ENCODE measurements at places on chromosomes 12 and 14.

- DNase-seq: no peak
Observed at GRCh38 chr12:111747333-111747732, 19.4 kb upstream of the ALDH2 start.

GRCh38 chr12:49672301-49673217, 34.6 kb downstream of the FMNL3 start:
- DNase-seq: peak; percentile 89

GRCh38 chr12:124720681-124721500, 142.8 kb downstream of the SCARB1 start:
- peak; percentile 81 for DNase-seq

DNA sequence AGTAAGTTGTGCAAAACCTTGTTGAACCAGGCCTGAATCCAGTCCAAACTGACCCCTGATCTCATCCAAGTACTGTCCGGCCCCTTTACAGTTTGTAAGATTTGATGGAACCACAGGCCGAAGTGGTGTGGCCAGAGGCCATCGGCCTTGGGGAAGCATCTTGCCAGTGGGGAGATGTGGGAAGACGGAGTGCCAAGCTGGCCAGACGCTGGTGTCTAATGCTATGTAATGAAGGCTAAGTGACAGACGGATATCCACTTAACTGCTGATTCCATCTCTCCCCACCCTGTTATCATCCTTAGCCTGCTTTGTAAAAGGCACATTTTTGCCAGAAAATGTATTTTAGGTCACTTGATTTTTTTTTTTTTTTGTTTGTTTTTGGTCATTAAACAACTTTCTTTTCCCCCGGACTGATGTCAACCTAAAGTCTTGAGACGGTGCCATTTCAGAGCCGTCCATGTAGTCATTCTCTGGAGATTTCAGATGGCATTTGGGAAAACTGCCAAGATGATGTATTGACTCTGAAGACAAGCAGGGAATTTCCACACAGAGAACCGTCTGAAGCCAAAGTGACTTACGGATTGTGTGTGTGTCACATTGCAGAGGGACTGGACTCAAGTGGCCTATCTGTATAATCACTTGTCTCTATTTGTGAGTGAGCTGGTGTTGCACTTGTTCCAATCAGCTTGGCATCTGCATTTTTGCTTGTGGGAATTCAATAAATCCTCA, 86.5 kb upstream of the MANSC4 start:
- DNase-seq: no peak

- peak; percentile 35 for DNase-seq
Observed at GRCh38 chr14:61178226-61179060, 102.7 kb downstream of the TMEM30B start.

DNA sequence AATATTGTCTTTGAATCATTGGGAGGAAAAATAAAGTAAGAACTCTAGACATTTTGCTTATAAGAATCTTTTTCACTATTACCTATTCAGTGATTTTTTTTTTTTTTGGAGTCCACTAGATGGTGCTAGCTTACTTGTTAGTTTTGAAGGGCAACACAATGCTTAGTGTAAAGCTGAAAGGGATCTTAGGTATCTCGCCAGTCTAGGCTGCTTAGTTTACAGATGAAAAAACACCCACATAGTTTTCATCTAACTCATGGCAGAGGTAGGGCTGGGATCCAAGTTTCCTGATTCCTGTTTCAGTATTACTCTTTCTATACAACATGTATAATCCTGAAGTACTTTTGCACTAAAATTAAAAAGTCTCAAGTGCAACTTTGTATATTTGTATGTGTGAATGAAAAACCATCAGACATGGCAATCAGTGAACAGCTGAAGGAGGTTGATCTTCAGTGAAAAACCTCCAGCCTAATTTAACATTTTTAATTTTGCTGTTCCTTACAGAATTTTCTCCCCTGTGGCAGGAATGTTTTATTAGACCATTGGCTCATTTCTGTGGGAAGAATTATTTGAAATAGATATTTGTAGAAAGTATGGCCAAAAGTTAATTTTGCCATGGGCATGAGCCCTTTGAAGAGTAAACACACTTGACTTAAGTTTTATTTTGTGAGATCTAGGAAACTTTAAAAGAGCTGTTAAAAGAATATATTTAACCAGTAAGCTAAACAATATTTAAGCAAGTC, 40.7 kb downstream of the LRRIQ1 start:
- DNase-seq: peak; percentile 17

DNA sequence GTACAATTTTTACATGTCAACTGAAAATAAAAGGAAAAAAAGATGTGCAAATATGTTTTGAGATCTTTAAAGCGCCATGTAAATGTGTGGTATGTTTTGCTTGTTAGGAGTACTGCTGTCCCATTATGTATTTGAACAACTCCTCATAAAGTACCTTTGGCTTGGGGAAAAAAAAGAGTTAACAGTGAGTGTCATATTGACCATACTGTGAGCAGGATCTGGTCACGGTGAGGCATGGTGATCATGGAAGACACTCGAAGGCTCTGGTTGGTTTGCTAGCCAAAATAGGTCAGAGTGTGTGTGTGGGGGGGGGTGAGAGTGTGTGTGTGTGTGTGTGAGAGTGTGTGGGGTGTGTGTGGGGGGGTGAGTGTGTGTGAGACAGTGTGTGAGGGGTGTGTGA, 10.1 kb upstream of the FBXL14 start:
- DNase-seq: no peak

DNA sequence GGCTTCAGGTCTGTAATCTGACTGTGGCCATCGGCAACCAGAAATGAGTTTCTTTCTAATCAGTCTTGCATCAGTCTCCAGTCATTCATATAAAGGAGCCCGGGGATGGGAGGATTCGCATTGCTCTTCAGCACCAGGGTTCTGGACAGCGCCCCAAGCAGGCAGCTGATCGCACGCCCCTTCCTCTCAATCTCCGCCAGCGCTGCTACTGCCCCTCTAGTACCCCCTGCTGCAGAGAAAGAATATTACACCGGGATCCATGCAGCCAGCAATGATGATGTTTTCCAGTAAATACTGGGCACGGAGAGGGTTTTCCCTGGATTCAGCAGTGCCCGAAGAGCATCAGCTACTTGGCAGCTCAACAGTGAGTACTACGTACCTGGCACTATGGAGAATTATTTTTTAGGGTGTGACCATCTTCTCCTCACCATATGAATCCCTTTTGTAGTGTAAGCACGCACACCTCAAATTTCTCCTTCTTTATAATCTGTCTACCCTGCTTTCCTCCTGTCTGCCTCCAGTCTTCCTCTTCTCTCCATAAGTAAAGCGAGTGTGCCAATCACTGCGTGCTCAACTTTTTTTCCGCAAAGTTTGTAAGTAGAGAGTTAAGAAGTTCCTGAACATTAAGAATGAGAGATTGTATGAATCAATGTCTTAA, at the start of gene TPH2:
Gene TPH2, plus strand, starts transcription at position 118 of the 658 bp plus-strand sequence. Its CDS starts 142 bp downstream, at position 260.
- DNase-seq: peak; percentile 9

DNA sequence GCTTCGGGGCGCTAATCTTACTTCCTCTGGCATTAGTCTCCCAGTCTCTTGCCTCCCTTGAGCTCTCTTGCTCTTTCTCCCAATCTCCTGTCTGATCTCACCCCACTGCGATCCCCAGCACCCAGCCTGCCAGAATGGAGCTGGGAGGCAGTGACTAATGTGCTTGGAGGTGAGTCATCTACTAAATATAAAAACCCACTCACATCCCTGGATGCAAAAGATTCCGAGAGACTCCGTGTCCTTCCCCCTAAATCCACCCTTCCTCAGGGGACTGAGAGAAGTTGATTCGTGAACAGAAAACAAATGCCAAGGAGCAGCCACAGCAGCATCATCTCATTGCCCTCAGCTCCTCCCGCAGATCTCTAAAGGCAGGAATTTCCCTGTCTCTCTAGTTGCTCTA, 45.7 kb upstream of the KCNA5 start:
- DNase-seq: no peak

DNA sequence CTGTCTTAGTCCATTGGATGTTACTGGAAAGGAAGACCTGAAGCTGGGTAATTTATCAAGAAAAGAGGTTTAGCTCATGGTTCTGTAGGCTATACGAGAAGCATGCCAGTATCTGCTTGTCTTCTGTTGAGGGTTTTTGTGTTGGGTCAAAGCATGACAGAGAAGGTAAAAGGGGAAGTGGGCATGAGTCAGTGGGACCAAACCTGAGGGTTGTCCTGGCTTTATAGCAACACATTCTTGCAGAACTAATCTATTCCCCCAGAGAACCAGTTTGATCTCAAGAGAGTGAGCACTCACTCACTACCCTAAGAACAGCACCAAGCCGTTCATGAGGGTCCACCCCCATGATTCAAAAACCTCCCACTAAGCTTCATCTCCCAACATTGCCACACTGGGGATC, 19.0 kb upstream of the KRAS start:
- no peak for DNase-seq

DNA sequence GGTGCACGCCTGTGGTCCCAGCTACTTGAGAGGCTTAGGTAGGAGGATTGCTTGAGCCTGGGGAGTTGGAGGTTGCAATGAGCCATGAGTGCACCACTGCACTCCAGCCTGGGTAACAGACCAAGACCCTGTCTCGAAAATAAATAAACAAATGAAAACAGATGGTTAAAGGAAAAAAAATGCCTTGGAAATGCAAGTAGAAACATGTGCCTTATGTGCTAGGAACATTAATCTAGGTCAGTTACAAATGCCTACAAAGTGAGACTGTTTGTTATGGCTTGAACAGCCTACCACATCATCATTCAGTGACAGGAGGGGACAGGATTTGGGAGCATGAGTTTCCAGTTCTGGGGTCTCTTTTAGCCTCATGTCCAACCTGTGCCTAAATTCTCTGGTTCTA, 52.4 kb upstream of the BCAT1 start:
- DNase-seq: no peak
